ENCODE measurements at places on chromosomes 4 and X.
A peak's percentile ranks its signal among the peaks of the same experiment; 100 is the strongest.

- DNase-seq = peak; percentile 56
Observed at GRCh38 chrX:111411557-111411956, 435 bp downstream of the DCX start.

DNA sequence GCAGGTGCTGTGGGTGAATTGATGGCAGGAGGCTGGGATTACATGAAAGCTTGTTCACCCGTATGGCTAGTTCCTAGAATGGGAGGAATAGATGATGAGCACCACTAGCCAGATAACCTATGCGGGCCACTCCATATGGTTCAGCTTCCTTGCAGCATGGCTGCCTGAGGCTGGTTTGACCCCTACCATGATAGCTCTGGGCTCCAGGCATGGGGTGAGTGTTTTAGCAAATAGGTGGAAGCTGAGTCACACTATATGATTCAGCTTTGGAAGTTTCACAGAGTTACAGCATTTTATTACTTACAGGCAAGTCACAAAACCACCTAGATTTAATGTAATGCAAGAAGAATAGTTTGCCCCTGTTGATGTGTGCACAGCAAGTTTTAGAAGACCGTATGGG, 603.2 kb downstream of the STIM2 start:
- DNase-seq = no peak

DNA sequence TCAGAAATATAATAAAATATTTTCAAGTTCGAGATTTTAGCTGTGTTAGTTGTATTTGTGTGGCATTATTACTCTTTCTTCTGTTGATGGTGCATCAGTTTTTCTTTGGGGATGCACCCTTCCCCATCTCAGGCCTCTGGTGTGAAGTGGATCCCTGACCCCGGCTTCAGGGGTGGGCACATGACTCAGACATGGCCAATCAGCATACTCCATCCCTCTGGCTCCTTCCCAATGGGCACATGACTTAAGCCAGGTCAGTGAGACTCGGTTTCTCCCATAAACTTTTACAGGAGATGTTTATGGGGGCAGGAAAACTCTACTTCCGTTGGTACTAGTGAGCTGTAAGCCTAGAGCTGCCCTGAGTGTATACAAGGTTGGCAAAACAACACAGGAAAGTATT, 3.0 kb upstream of the KIT start:
- DNase-seq = no peak

DNA sequence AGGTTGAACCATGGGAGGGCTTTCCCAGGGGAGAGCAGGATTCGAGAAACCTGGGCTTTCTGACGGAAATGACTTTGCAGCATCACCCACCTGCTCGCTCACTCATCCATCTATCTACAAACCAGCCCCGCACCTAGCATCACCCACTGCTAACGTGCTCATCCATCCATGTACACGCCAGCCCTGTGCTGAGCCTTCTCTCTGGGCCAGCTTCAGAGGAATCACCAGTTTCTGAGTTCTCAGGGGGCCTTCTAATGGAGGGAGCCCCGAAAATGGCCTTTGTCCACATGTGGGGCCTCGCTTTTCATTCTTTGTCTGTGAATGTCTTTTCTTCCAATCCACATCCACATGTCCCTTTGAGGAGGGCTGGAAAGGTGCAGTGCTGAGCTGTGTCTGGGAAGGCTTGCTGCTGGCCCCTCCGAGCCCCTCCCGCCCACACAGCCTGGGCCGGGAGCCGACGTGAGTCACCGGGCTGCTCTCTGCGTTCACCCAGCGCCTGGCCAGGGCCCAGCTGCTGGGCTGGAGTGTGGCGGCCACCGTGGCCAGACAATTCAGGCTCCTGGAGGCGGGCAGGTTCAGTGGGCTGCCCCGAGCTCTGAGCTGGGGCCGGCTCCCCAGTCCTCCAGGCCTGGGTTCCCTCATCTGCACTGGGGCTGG, 14.7 kb downstream of the SORCS2 start:
- DNase-seq = peak; percentile 77

DNA sequence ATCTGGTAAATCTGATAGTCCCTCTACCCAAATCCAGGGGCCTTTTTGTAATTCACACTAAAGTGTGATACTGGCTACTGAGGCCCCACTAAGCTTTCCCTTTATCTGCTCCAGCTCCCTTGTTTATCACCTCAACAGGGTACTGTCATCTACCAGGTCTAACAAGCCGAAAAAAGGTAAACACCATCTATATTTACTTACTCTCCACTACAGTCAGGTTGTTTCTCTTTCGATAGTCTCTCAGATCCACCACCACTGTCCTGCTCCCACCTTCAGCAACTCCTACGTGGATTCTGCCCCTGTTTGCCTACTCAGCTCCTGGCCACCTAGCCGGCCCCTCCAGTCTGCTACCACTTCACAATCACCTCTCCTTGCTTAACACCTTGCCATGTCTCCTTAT, 3.3 kb downstream of the ITIH6 start:
- DNase-seq = no peak

GRCh38 chrX:78643096-78643495, 16.0 kb downstream of the RTL3 start:
- peak; percentile 82 for DNase-seq

- no peak for DNase-seq
Observed at GRCh38 chrX:53421772-53422085, 725 bp downstream of the SMC1A start.

DNA sequence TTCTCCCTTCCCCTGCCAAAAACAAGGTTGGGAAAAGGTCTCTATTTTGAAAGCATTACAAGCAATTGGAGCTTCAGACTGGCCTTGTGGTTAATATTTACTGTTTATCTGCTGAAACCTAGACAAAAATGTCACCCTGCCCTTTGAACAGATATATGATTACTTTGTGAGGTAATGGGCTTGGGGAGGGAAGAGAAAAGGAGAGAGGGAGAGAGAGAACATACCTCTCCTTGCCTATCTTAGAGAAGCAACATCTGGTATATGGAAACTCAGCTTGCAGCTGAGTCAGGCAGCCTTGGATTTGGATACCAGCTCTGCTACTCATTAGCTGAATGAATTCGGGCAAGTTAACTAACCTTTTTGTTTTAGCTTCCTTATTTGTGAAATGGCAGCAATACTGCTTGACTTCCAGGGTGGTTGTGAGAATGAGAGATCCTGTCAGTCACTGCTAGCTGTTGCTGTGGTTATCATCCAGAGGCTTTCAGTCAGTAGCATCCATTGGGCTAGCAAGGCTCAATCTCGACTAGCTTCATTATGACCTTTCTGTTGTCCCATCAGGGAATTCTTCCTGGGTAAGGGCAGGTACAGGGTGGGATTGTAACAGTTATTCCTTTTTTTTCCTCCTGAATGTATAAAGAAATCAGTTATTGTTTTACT, 41.1 kb downstream of the ZFX start:
- DNase-seq = no peak

DNA sequence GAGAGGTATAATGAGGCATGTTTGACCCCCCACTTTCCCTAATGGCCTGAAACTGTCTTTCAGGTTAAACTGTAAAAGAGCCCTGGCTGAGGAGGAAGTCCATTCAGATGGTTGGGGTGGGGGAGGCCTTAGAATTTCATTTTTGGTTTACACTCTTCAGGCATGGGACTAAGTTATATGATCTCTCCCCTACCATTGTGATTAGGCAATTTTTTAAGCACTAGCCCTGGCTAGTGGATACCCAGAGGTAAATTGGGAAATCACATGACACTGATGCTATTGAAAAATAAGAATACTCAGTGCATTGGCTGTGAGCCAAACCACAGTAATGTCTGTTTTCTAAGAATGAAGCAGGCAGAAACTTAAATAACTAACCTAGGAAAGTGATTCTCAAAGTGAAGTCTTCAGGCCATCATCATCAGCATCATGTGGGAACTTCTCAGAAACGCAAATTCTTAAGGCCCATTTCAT, 149.7 kb downstream of the RRAGB start:
- no peak for DNase-seq

GRCh38 chr4:157096439-157096838, 20.5 kb downstream of the GLRB start:
- DNase-seq = no peak

GRCh38 chr4:128457726-128458125, 170.1 kb upstream of the PGRMC2 start:
- no peak for DNase-seq

GRCh38 chr4:8685831-8686230, 93.3 kb downstream of the CPZ start:
- no peak for DNase-seq

GRCh38 chrX:42615161-42615563, 162.8 kb downstream of the PPP1R2C start:
- DNase-seq = peak; percentile 63

- no peak for DNase-seq
Observed at GRCh38 chr4:169621731-169622492, 1.5 kb downstream of the CLCN3 start.

DNA sequence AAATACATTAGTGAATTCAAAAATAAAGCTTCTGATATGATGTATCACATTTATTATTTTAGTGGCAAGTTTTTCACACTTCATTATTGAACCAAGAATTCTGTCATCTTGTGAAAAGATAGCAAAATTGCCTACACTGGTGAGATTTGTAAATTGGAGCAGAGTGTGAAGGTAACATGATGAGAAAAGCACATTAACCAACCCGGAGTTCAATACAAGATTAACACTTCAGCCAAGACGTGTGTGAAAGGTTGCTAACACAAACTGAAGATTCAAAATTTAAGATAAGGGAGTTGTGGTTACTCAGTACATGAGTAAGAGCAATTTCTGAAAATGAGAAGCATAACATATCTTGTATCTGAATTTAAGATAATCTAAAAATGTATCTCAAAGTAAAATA, 346.7 kb downstream of the PDHA2 start:
- DNase-seq = no peak

- DNase-seq = no peak
Observed at GRCh38 chrX:69016293-69016941, 148.8 kb downstream of the PJA1 start.

- DNase-seq = peak; percentile 18
Observed at GRCh38 chrX:49308604-49309269, 5.3 kb downstream of the GAGE10 start.

- no peak for DNase-seq
Observed at GRCh38 chr4:124640022-124640730, 72.4 kb downstream of the ANKRD50 start.

- no peak for DNase-seq
Observed at GRCh38 chr4:106422766-106423165, 54.2 kb upstream of the GIMD1 start.

GRCh38 chr4:77903186-77903585, 40.6 kb downstream of the MRPL1 start:
- no peak for DNase-seq

DNA sequence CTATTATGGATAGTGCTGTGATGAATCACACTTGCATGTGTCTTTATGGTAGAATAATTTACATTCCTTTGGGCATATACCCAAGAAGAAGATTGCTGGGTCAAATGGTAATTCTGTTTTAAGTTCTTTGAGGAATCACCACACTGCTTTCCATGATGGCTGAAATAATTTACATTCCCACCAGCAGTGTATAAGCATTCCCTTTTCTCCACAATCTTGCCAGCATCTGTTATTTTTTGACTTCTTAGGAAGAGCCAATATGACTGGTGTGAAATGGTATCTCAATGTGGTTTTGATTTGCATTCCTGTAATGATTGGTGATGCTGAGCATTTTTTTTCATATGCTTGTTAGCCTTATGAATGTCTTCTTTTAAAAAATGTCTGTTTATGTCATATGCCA, 1120.2 kb downstream of the ARAP2 start:
- no peak for DNase-seq

- no peak for DNase-seq
Observed at GRCh38 chr4:16019649-16020048, 56.7 kb upstream of the FGFBP2 start.

DNA sequence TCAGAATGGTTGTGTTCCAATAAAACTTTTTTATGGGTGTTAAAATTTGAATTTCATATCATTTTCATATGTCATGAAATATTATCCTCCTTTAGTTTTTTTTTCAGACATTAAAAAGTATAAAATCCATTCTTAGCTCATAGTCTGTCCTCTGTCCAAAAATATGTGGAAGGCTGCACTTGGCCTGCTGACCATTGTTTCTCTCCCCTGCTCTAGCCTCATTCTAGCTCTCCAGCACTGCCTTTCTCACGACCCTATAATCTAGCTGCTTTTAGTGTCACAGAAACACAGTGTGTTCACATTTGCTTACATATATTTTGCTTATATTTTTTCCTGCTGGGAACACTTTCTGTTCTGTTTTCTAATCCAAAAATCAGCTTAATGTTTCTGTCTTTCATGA, 165.0 kb upstream of the ANK2 start:
- no peak for DNase-seq

DNA sequence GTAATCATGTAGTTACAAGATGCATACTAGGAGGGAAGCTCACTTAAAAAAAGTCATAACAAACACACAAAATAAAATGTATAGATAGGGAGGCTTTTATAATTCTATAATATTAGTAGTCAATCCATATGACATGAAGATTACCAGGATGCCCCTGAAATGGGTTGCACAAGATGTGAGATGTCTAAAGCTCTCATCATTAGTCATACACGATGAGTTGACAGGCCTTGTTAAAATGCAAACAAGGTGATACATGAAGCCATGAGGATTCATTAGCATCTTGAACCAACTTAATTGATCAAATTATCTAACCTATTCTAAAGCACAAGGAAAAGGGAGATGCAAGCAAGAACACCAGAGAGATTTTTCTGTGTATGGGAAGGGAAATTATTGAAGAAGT, 470.2 kb downstream of the IQCM start:
- no peak for DNase-seq

DNA sequence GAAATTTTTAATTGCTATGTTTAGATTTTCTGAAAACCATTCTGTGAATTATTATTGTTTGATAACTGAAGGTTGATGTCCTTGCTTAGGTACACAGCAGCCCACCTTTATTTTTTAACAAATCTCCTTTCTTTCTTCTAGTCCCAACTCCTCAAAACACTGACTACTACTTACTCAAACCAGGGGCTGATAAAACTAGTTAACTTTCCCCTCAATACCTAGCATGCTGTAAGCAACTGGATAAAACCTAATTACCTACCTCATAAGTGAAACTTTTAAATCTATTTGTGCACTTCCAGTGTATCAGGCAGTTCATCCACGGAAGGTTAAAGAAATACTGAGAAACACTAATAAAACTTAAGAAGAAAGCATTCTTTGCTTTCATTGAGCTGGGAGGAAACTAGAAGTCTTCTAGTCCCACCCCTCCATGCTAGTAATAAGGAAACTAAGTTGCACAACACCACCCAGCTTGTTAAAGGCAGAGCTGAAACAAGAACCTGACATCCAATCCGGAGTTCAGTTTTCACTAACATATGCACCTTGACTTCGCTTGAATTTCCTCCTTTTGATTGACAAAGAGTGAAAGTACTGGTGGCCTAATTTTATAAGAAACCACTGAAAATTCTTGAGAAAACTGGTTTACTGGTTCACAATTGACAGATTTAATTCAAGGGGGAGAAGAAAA, 180.2 kb upstream of the TET2 start:
- DNase-seq = no peak

DNA sequence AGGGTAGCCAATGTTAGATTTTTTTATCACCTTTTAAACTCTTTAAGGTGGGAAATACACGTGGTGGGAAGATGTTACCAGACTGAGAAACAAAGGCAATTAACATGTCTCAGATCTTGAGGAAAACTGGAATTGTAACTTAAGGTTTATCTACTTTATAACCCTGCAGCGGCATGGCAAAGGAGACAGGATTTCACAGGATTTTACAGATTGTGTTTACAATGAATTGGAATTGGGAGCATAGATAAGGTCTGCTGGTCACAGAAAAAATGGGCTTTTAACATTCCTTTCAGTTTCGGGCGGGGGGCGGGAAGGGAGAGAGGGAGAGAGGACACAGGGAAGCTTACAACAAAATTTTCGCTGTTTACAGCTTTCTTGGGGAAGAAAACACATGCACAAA, 467.5 kb upstream of the CT83 start:
- no peak for DNase-seq

GRCh38 chr4:16897991-16898827, at the start of gene LDB2:
Gene LDB2 (minus strand): TSS chr4:16898645.
- DNase-seq = peak; percentile 81

GRCh38 chr4:152281822-152282221, 254.1 kb downstream of the FBXW7 start:
- no peak for DNase-seq

All from ELF-1 (cell line).